ENCODE measurements at places on chromosomes 16 and 17. TPM values are rescaled to one million over a fixed set of nuclear protein-coding genes. Genes with fewer than 3 reads are reported as not detected.

Gene HSPB9
- total RNA-seq: not detected

DNA sequence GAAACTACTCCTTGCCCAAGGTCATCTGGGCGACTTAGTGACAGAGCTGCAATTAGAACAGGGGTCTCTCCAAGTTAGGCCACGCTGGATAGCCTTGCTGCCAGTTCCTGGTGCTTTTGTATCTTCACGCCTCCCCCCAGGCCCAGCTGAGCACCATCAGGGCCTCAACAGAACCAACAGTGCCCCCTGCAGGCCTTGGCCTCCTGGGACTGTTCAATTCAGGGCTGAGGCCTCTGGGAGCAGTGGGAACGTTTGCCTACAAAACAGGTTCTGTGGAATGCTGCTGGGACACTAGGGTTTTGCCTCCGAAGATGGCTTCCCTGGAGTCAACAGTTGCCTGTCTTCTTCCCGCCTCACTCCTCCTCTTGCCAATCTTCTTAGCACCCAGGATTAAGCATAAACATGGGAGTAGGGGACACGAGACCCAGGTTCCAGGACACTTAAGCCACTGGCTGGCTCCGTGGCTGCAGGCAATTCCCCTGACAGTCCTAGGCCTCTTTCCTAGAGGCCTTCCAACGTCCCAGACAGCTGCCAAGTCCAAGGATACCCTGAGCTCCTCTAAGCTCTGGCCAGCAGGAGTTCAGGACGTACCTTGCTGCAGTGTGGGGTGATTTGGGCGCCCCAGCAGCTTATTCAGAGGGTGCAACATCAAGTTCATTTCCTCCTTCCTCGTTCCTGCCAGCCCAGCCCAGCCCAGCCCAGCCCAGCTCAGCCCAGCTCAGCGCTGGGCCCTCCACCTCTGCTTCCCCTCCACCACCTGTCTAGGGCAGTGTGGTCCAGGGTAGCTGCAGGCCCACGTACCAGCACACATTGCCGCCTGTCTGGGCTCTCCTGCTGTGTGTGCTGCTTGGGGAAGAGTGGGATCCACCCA is 246.6 kb upstream of the RPL38 start:
- peak; percentile 62 for DNase-seq

DNA sequence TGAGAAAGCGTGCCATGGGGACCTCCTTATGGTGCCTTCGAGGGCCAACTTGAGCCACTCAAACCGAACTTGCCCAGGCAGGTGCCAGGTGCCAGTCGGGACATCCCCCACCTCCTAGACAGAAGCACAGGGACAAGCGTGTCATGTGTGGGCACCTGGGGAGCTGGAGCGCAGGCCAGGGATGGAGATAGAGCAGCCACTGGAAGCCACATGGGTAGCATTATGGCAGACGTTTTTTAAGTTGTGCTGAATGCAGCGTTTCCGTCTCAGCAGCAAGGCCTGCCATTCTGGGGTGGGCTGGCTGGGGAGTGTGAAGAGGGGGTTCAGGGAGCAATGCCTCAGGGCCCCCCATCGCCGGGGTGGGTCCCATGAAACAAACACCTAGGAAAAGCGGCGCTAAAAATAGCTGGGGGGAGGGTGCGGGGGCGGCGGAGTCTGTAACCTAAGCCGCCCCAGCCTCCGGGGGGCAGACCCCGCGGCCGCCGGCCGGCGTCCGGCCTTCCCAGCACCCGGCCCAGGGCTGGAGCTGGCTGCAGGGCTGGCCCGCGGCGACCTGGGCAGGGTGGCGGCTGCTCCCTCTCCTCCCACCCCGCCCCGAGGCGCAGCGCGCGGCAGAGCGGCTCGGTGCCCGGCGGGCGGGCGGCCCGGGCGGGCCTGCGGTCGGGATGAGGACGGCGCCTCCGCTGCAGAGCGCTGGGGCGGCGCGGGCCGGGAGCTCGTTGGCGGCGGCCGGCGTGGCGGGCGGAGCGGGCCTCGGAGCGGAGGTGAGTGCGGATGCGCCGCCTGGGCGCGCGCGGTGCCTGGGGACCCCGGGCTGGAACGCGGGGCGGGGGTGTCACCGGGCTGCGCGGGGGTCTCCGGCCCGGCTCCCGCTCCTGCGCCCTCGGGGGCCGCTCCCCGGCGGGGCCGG is at the start of gene ZNF469:
Gene ZNF469, plus strand, starts transcription at position 469 of the 910 bp plus-strand sequence. CDS start 44,512 bp downstream, outside the sequence.
- DNase-seq: no peak

Gene RHBDL3
- total RNA-seq: not detected

- no peak for DNase-seq
Measured at GRCh38 chr17:64092952-64093451, 36.9 kb downstream of the ERN1 start.

Gene ZP2
- total RNA-seq: not detected
